Spleen (tissue), 13 donors: ENCODE measurements at places on chromosomes 2 and 18. TPM values are rescaled to one million over a fixed set of nuclear protein-coding genes. Genes with fewer than 3 reads are reported as not detected.
A peak's percentile ranks its signal among the peaks of the same experiment; 100 is the strongest.

Gene STAM2
- 31.9 TPM for total RNA-seq

Gene VSNL1
- total RNA-seq = not detected

Gene CSRNP3
- 5.8 TPM for total RNA-seq

Gene ANKMY1
- total RNA-seq = 29.2 TPM

Gene PXDN
- 49.3 TPM for total RNA-seq

Gene MATN3
- total RNA-seq = not detected

Gene ANKRD29
- total RNA-seq = 1.6 TPM

DNA sequence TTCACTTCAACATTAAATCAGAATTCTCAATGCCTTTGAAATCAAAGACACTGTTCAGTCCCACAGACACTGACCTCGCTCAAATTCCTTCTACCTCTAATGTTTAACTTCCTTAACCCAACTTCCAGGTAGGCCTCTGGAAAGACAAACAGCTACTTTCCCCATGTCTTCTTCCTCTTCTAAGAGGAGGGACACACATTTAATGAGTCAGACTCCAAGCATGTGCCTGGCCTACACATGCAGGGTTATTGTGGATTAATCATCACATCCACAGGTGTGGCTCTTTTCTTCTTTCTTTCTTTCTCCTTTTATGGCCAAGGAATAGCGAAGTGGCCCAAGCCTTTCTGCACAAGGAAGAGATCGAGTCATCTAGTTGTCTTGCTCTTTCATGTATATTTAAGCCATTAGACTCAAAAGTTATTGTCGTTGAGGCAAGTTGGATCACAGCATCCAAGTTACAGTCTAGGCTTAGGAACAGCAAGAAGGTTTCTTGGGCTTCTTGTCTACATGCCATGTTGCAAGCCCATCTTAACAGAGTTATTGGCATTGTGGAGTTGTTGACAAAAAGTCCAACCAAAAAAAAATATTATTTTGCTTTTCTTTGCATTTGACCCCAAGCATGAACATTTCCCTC is 387.8 kb downstream of the IRS1 start:
- DNase-seq = no peak
- no peak overlapping the region for H3K4me3 ChIP-seq
- H3K27ac ChIP-seq = no peak overlapping the region
- H3K27me3 ChIP-seq = no peaks in the 10 kb centered on the region

DNA sequence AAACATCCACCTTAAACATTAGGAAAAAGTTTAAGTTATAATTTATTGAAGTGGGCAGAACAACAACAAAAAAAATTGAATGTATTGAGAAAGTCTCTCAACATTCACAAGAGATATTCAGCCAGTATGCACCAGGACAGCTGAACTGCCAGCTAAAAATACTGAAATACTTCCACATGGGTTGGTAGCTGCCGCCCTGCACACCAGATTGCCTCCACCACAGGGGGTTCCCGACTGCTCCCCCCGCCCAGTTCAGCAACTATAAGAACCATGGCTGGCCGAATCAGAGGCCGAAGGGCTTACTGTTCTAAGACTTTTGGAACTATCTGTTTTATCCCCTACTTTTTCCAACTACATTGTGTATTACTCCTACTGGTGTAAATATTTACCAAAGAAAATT is 150.0 kb upstream of the LRP1B start:
- H3K4me3 ChIP-seq = no peak overlapping the region
- H3K4me1 ChIP-seq = no peaks in the 10 kb centered on the region
- no peak overlapping the region for H3K27ac ChIP-seq
- no peaks in the 10 kb centered on the region for H3K27me3 ChIP-seq

DNA sequence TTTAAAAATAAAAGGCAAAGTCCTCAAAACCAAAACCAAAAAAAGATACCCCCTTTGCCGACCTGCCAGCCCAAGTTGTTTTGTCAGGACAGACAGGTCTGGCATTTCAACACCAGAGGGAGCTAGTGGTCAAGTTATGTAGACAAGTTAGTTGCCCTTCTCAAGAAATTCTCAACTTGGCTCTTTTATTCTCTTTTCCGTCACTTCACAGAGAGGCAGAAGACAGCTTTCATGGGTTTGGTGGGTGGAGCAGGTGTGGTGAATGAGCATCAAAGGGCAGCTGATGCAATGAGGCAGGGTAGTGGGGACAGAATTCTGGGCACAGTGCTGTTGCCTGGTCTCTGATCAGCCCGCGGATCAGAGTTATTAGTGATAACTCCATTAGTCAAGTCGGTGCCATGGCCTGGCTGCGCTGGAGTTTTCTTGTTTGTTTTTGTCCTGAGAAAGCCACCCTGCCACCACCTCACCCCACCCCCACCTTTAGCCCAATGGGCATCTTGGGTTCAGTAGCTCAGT is 303.7 kb upstream of the EPAS1 start:
- no peak for DNase-seq
- no peaks in the 10 kb centered on the region for H3K27me3 ChIP-seq
- H3K4me1 ChIP-seq = peaks cover 10% of the 10 kb centered on the region
- H3K27ac ChIP-seq = no peak overlapping the region
- peaks cover 22% of the 10 kb centered on the region for H3K36me3 ChIP-seq
- no peak overlapping the region for H3K4me3 ChIP-seq

DNA sequence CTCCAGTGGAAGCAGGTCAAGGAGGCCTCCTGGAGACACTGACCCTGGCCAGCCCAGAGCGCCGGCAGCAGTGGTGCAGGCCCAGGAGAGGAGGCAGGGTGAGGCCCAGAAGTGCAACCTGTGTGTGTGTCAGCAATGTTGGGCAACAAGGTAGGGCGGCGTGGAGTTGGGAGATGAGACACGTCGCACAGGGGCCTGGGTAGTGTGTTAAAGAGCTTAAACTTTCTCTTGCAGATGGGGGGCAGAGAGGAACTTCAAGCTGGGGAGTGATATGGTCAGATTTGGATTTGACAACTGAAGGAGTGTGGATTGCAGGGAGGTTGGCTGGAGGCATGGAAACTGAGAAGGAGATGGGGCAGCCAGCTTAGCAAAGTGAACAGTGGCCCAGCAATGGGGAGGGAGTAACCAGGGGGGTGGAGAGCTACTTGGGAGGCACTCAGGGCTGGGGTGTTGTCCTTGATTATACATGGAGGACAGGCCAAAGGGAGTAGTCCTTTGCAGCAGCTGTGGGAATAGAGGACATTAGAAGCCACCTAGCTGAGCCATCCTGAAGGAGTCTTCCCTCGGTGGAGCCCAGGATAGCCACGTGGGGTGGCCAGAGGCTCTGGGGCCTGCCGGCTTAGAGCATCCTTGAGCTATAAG is 278.6 kb upstream of the HS6ST1 start:
- no peak overlapping the region for H3K27ac ChIP-seq
- no peak overlapping the region for H3K4me3 ChIP-seq
- no peaks in the 10 kb centered on the region for H3K4me1 ChIP-seq
- H3K36me3 ChIP-seq = no peaks in the 10 kb centered on the region

GRCh38 chr2:124478761-124479160 is 453.7 kb downstream of the CNTNAP5 start:
- no peaks in the 10 kb centered on the region for H3K4me1 ChIP-seq
- H3K4me3 ChIP-seq = no peak overlapping the region
- H3K36me3 ChIP-seq = no peaks in the 10 kb centered on the region
- DNase-seq = no peak
- H3K27ac ChIP-seq = no peak overlapping the region

- no peaks in the 10 kb centered on the region for H3K36me3 ChIP-seq
- H3K27ac ChIP-seq = no peak overlapping the region
- H3K4me1 ChIP-seq = peaks cover 4% of the 10 kb centered on the region
- no peak for DNase-seq
- no peaks in the 10 kb centered on the region for H3K27me3 ChIP-seq
- H3K4me3 ChIP-seq = no peak overlapping the region
Observed at GRCh38 chr2:236744716-236745115, 175.1 kb downstream of the ACKR3 start.

DNA sequence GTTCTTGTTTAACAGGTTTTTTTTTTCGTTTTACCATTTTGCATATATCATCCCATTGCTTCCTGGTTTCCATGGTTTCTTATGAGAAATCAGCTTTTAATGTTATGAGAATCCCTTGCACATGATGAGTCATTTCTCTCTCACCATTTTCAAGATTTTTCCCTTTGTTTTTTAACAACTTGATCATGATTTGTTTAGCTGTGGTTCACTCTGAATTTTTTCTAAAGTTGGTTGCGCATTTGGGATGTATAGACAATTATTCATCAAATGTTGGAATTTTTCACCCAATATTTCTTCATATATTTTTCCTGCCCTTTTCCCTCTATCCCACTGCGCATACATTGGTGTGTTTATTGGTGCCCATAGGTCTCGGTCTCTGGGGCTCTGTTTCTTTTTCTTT is 42.4 kb upstream of the BIN1 start:
- DNase-seq = no peak
- H3K4me1 ChIP-seq = peaks cover 18% of the 10 kb centered on the region
- no peak overlapping the region for H3K27ac ChIP-seq

DNA sequence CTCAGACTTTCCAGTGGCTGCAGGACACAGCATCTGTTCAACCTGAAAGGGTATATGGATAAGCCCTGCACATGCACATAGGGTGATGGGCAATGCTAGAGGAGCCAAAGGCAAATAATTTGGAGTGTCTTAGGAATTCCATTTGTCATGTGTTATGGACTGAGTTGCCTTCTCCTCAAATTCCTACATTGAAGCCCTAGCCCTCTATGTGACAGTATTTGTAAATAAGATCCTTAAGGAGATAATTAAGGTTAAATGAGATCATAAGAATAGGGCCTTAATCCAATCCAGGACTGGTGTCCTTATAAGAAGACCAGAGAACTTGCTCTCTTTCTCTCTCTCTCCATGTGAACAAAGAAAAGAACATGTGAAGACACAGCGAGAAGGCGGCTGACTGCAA is 42.9 kb upstream of the CREG2 start:
- no peak for DNase-seq
- no peaks in the 10 kb centered on the region for H3K36me3 ChIP-seq
- H3K4me3 ChIP-seq = no peak overlapping the region
- no peaks in the 10 kb centered on the region for H3K27me3 ChIP-seq
- H3K27ac ChIP-seq = no peak overlapping the region

- no peaks in the 10 kb centered on the region for H3K36me3 ChIP-seq
- H3K4me3 ChIP-seq = no peak overlapping the region
- H3K27ac ChIP-seq = no peak overlapping the region
- DNase-seq = no peak
Observed at GRCh38 chr18:30406728-30407127, 635.8 kb downstream of the DSC3 start.

GRCh38 chr2:69164061-69164778 is 151.2 kb downstream of the ANTXR1 start:
- H3K4me1 ChIP-seq = peaks cover 31% of the 10 kb centered on the region
- H3K27ac ChIP-seq = peak overlapping the region; percentile 57
- H3K36me3 ChIP-seq = no peaks in the 10 kb centered on the region
- DNase-seq = no peak
